ENCODE measurements at places on chromosomes 5 and 9. TPM values are rescaled to one million over a fixed set of nuclear protein-coding genes. Genes with fewer than 3 reads are reported as not detected.

The PCDHA9 gene
- polyA plus RNA-seq, result not detected

The NDUFAF2 gene
- 40.6 TPM for polyA plus RNA-seq

The INSL4 gene
- not detected for polyA plus RNA-seq

The CNTNAP3B gene
- polyA plus RNA-seq, result 8.8 TPM

The GCNT1 gene
- 1.6 TPM for polyA plus RNA-seq

The CCDC152 gene
- polyA plus RNA-seq, result 0.16 TPM

The NDST1 gene
- 37.3 TPM for polyA plus RNA-seq

The KCNV2 gene
- not detected for polyA plus RNA-seq

The CNTNAP3 gene
- 5.2 TPM for polyA plus RNA-seq

The GARIN3 gene
- not detected for polyA plus RNA-seq

The CCDC183 gene
- polyA plus RNA-seq, result 1.1 TPM

The HSD17B3 gene
- 0.90 TPM for polyA plus RNA-seq

The ZFP2 gene
- 0.52 TPM for polyA plus RNA-seq

The DNAJA1 gene
- polyA plus RNA-seq, result 45.7 TPM

The P4HA2 gene
- polyA plus RNA-seq, result 11.5 TPM

The LYRM7 gene
- 3.0 TPM for polyA plus RNA-seq

The PCDHB14 gene
- 0.88 TPM for polyA plus RNA-seq

The NR2F1-AS1 gene
- 3.4 TPM for polyA plus RNA-seq

The SLC34A1 gene
- 0.13 TPM for polyA plus RNA-seq
